ENCODE measurements at places on chromosomes 7 and 10.

- no peak for DNase-seq
Observed at GRCh38 chr7:139159900-139160675, 50.6 kb upstream of the ZC3HAV1 start.

DNA sequence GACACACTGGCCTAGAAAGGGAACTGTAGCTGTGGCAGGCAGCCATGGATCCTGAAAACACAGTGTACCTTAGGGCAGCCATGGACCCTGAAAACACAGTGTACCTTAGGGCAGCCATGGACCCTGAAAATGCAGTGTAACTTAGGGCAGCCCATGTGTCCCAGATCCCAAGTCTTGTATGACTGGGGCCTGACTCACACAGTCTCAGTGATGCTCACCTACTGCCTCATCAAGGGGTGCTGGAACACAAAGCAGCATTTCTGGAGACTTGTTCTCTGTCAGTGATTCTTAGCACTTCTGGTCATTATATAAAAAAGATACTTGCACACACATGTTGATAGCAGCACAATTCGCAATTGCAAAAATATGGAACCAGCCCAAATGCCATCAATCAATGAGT is 70.2 kb upstream of the LAMB4 start:
- no peak for DNase-seq

DNA sequence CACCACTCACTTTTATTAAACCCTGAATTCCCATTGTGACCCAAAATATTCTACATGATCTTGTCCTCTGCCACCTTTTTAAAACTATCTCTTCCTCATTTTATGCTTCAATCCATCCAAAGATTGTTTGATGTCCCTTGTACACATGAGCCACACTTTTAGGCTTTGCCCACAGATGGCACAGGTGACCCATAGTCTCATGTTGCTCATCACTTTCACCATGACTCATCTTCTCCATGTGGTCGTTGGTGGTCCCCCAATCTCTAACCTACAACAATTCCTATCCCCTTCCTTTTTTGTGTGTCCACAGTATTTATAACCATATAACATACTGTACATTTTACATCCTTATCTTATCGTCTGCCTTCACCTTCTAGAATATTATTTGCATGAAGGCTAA is 271.5 kb upstream of the ZWINT start:
- DNase-seq: no peak

GRCh38 chr7:118325450-118325808 is 100.9 kb downstream of the ANKRD7 start:
- no peak for DNase-seq

- DNase-seq: no peak
Observed at GRCh38 chr10:77516575-77516974, 121.0 kb downstream of the KCNMA1 start.

DNA sequence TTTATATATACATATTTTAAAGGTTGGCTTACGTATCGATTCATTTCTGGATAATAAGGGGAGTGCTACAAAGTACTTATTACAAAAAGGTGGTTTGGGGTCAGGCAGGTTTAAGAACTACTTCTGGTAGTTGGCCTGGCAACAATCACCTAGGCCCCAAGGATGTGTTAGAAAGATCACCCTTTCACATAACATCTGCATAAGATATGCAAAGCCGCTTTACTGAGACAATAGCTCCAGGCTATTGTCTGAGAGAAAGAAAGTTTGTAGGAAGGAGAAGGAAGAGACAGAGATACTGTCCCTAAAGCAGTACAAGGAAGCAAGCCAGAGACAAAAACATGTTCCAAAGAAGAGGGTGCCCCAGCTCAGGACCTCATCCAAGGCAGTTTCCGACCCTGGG is 6.2 kb downstream of the PAXIP1 start:
- no peak for DNase-seq

DNA sequence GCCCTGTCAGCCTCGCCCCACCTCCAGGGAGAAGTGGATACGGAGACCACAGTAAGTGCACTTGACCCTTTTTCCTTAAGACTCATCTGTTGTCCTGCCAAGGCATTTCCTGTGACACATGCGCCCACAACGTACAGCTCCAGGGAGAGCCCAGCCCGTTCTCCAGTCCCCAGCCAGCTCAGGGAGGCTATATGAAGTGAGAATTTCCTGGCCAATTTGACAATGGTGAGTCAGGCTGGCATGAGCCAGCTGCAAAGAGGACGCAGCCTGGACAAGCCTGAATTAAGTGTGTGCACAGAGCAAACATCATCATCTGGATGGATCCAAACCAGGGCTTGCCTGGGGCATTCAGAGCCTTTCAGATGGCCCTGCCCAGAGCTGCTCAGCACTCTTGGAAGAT is 244.8 kb downstream of the KCNMA1 start:
- DNase-seq: no peak

- no peak for DNase-seq
Observed at GRCh38 chr7:1269336-1269890, 36.7 kb downstream of the UNCX start.

GRCh38 chr10:78377356-78377755 is 343.7 kb downstream of the RPS24 start:
- DNase-seq: no peak

DNA sequence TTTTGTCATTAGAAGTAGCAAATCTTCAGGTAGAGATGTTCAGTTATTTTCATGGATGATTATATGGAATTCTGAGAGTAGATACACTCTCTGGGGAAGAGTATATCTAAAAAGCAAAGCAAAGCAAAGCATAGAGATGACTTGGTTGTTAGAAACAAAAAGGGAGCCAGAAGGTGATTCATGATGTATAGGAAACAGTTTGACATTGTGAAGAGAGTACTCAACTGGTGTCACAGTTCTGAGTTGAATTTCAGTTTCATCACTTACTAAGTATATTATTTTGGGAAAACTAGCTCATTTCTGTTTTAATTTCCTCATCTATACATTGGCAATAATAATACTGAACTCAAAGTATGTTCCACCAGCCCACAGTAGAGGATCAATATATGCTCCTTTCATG is 86.8 kb downstream of the SEMA3C start:
- no peak for DNase-seq

DNA sequence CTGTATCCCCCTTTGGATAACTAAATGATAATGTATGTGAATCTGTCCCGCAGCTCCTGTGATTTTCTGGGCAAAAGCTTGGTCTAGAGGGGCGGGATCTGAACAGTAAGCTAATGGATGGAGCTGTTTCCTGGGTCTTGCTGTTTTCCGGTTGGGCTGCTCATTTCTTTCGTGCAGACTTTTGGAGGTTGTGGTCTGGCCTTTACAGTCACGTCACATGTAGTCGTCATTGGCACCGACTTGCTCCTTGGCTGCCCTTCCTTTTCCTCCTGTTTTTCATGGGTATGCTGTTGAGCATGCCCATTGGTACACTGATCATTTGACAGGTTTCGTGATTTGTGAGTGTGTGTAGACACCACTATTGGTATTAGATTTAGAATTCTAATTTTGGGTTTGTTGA is 2.0 kb downstream of the FBH1 start:
- no peak for DNase-seq

DNA sequence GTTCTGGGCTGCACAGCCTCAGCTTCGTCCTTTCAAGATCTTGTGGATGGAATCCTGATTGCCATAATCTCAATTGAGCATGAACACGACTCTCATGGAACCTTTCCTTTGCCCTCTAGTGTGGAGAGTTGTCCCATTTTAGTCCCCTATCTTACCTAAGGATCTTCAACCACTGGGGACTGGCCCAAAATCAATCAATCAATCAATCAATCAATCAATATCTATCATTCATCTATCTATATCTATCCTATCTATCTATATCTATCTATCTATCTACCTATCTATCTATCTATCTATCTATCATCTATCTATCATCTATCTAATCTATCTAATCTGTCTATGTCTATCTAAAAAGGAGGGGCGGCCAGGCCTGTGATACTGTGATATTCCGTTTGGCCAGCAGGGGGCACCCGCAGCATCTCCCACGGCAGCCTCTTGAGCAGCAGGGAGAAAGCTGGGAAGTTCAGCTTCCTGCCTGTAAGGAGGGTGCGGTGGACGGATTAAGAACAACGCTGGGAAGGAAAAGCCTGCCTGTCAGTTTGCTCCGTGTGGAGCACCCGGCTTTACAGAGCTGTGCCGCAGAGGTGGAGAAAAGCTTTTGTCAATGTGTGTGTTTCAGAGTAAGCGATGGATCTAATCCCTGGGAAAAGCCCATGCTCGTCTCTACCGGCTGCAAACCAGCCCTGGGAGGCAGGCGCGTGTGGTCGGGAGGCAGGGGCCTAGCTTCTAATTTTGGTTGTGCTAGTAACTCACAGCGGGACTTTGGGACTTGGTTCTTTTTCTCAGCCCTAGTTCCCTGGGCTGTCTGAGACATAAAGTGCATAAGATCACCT is 124.9 kb downstream of the SH2D4B start:
- no peak for DNase-seq

GRCh38 chr7:77454802-77455201 is 38.7 kb upstream of the GSAP start:
- DNase-seq: no peak

GRCh38 chr10:125027871-125028869 is 86.2 kb downstream of the ZRANB1 start:
- no peak for DNase-seq

GRCh38 chr10:69362471-69362954 is 54.2 kb downstream of the TACR2 start:
- DNase-seq: no peak

- DNase-seq: no peak
Observed at GRCh38 chr10:131891196-131891928, 9.4 kb upstream of the PPP2R2D start.

- DNase-seq: no peak
Observed at GRCh38 chr7:147235645-147236382, 1119.2 kb downstream of the CNTNAP2 start.

GRCh38 chr7:94913391-94913790 is 6.0 kb downstream of the PPP1R9A start:
- DNase-seq: no peak

DNA sequence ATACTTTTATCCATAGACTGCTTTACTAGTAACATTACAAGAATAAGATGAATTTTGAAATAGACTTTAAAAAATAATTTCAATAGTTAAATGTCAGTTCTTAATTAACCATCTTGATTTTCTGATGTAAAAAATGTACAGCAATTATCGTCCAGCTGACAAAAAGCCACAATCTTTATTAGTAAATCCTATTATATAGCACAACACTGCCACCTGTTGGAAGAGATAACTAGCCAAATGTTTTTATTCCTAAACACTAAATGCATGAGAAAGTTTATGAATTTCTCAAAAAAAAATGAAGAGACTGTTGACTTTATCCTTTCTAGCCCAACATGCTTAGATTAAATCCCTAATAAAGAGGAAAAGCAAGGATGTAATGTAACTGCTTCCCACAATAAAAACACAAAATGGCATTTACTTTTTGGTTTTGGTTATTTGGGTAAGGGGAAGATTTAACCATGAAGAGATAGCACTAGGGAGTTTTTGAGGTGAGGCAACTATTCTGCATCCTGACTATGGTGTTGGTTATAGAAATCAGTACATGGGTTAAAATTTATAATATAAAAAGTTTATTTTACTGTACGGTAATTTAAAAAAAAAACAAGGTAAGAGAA is 8.0 kb downstream of the COA1 start:
- DNase-seq: no peak

GRCh38 chr7:159039716-159040115 is 105.0 kb downstream of the VIPR2 start:
- no peak for DNase-seq
